ENCODE measurements at places on chromosomes 3 and 15.

- DNase-seq = peak; percentile 68
- no peak overlapping the region for H3K27ac ChIP-seq
- H3K4me1 ChIP-seq = peaks cover 22% of the 10 kb centered on the region
- H3K4me3 ChIP-seq = no peak overlapping the region
- no peaks in the 10 kb centered on the region for H3K27me3 ChIP-seq
- no peaks in the 10 kb centered on the region for H3K36me3 ChIP-seq
Measured at GRCh38 chr15:70875001-70875782, 17.0 kb downstream of the THAP10 start.

DNA sequence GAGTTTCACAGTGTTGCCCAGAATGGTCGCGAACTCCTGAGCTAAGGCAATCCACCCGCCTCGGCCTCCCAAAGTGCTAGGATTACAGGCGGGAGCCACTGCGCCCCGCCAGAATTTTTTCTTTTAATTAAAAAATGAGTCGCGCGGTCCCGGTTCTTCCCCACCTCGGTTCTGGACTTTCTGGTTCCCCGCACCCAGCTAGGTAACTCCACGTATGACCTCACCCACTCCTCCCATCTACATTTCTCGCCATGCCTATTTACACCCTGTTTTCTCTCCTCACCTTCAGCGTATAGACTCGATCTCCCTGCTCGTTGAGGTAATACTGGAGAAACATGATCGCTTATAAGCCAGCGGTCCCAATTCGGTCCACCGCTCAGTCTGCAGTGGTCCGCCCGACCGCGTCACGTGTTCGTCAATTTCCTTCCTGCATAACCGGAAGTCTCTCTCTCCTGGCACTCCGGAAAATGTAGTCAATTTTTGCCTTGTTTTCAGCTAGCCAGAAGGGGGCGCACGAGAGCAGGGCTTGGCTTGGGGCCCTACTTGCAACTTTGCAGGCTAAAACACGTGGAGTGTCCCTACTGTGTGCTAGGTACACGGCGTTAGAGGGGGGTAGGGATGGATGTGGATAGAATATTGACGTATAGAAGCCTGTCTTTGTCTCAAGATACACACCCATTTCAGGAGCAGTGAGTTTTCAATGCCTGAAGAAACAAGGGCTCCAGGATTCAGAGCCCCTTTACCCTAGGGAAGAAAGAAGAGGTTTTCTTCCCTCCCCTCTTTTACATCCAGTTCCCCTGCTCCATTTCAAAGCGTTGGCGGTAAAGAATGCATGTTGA, at the start of the genes NOP10 and NUTM1:
Gene NOP10 (minus strand): TSS at position 400 of the 839 bp plus-strand sequence. CDS start 63 bp downstream, at position 337.
Gene NUTM1 (plus strand): TSS at position 579 of the 839 bp plus-strand sequence. CDS start 382 bp downstream, outside the sequence.
- peak; percentile 95 for DNase-seq
- no peaks in the 10 kb centered on the region for H3K27me3 ChIP-seq
- peaks cover 15% of the 10 kb centered on the region for H3K4me1 ChIP-seq
- peak within 1 kb of the TSS; percentile 85 for H3K27ac ChIP-seq
- peaks cover 24% of the 10 kb centered on the region for H3K36me3 ChIP-seq

DNA sequence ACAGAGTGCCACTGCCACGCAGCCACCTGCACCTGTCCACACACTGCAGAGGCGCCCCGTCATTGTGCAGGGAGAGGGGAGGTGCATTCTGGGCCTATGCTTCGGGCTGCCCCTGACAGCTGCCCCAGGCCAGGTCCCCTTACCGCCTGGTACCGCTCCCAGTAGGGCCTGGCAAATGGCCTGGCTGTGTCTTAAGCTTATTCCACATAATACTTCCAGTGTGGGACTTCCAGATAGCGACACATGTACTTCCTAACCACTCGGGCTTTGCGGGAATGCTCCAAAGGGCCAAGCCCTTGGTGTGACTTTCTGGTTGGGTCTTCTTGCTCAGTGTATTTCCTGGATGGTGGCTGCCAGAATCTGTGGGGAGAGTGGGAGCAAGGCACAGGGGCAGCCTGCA, 254.3 kb upstream of the CHRNA7 start:
- DNase-seq = no peak
- no peaks in the 10 kb centered on the region for H3K4me1 ChIP-seq
- no peak overlapping the region for H3K27ac ChIP-seq
- H3K36me3 ChIP-seq = no peaks in the 10 kb centered on the region
- no peaks in the 10 kb centered on the region for H3K27me3 ChIP-seq
- H3K4me3 ChIP-seq = no peak overlapping the region

- no peak for DNase-seq
- H3K4me3 ChIP-seq = no peak overlapping the region
- H3K27ac ChIP-seq = no peak overlapping the region
- H3K36me3 ChIP-seq = no peaks in the 10 kb centered on the region
- H3K27me3 ChIP-seq = no peaks in the 10 kb centered on the region
Measured at GRCh38 chr15:49978121-49978520, 140.9 kb downstream of the ATP8B4 start.

- peak; percentile 74 for DNase-seq
- no peaks in the 10 kb centered on the region for H3K36me3 ChIP-seq
- H3K4me1 ChIP-seq = peaks cover 13% of the 10 kb centered on the region
- H3K27ac ChIP-seq = peak overlapping the region; percentile 28
- H3K27me3 ChIP-seq = no peaks in the 10 kb centered on the region
Measured at GRCh38 chr3:62149962-62150361, 223.4 kb downstream of the FEZF2 start.

GRCh38 chr15:65423150-65423975, 616 bp upstream of the IGDCC4 start:
- no peak for DNase-seq
- H3K36me3 ChIP-seq = no peaks in the 10 kb centered on the region
- H3K4me1 ChIP-seq = peaks cover 10% of the 10 kb centered on the region
- no peak overlapping the region for H3K27ac ChIP-seq

DNA sequence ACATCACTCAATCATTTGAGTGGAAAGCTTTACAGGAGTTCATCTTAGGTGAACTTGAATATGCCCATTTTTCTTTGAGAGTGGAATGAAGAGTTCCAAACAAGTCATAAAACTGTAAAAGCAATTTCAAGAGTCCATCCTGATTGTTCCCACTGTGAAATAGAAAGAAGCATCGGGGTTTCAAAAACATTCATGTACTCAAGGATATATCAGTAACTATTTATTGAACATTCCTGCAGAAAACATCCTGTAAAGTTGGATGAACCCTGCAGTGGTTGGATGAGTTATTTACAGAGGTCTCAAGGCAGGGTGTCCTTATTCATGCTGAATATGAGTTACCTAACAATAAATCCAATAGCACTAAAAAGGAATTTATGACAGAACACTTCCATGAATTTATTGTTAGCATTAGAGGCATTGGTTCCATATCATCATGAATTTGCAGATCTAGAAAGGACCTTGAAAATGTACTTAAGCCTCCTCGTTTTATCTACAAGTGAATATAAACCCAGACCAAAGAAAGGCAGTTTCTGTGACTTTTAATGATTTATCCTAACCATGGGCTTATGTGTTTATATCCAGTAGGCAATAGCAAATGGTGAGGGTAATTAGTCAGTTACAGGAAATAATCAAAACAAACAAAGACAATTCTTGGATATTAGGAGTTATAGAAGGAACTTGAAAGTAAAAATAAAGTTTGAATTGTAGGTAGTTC, 361.9 kb upstream of the KCNMB2 start:
- no peaks in the 10 kb centered on the region for H3K27me3 ChIP-seq
- H3K4me3 ChIP-seq = no peak overlapping the region
- DNase-seq = no peak
- no peaks in the 10 kb centered on the region for H3K36me3 ChIP-seq

GRCh38 chr3:116759316-116759715, 49.7 kb downstream of the TUSC7 start:
- H3K4me1 ChIP-seq = no peaks in the 10 kb centered on the region
- H3K27ac ChIP-seq = no peak overlapping the region
- no peak for DNase-seq
- peaks cover 15% of the 10 kb centered on the region for H3K27me3 ChIP-seq
- H3K4me3 ChIP-seq = no peak overlapping the region

- H3K27me3 ChIP-seq = no peaks in the 10 kb centered on the region
- no peak overlapping the region for H3K4me3 ChIP-seq
- DNase-seq = no peak
- H3K4me1 ChIP-seq = no peaks in the 10 kb centered on the region
- H3K27ac ChIP-seq = no peak overlapping the region
Measured at GRCh38 chr3:123292321-123293310, 90.9 kb downstream of the SEC22A start.

GRCh38 chr3:152470893-152471292, 202.2 kb downstream of the MBNL1 start:
- peaks cover 10% of the 10 kb centered on the region for H3K4me1 ChIP-seq
- no peaks in the 10 kb centered on the region for H3K36me3 ChIP-seq
- no peaks in the 10 kb centered on the region for H3K27me3 ChIP-seq
- H3K27ac ChIP-seq = no peak overlapping the region
- DNase-seq = no peak

DNA sequence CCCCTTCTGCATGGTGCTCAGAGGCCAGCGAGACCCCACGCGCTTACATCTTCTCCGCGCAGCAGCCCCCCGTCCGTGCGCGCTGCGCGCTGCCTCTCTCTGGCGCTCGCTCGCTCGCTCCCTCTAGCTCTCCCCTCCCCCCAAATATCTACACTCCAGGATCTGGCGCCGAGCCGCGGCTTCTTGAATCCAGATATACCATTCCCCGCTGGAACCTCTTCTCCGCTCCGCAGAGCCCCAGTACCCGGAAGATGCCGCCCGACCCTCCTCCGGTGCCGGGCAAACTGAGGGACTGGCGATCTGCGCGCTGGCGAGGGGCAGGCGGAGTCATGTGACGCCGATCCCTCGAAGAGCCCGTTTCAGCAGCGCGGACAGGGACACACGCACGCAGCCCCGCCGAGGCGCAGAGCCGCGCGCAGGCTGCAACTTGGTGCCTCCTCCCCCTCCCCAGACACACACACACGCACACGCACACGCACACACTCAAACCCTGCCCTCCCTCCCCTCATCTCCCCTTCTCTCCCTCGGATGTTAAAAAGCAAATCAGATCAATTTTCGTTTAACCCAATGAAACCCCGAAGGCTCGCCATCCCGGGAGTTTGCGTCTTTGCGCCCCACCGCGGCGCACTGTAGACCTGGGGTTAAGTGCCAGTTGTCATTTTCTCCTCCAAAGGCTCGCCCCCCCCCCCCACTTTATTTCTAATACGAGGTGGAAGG, at the start of gene RASGRF1:
Gene RASGRF1 (minus strand): TSS at position 294 of the 717 bp plus-strand sequence. CDS start 282 bp downstream, at position 12.
- H3K27ac ChIP-seq = no peak within 1 kb of the TSS
- no peaks in the 10 kb centered on the region for H3K36me3 ChIP-seq
- H3K4me3 ChIP-seq = no peak within 1 kb of the TSS
- no peaks in the 10 kb centered on the region for H3K4me1 ChIP-seq

- H3K27ac ChIP-seq = no peak overlapping the region
- H3K36me3 ChIP-seq = no peaks in the 10 kb centered on the region
- peaks cover 37% of the 10 kb centered on the region for H3K4me1 ChIP-seq
- no peak for DNase-seq
- no peak overlapping the region for H3K4me3 ChIP-seq
- no peaks in the 10 kb centered on the region for H3K27me3 ChIP-seq
Measured at GRCh38 chr15:25800761-25801515, 62.2 kb downstream of the ATP10A start.

GRCh38 chr15:92033723-92034122, 180.2 kb downstream of the SLCO3A1 start:
- no peaks in the 10 kb centered on the region for H3K27me3 ChIP-seq
- no peak overlapping the region for H3K27ac ChIP-seq
- H3K36me3 ChIP-seq = no peaks in the 10 kb centered on the region
- no peaks in the 10 kb centered on the region for H3K4me1 ChIP-seq

- no peak overlapping the region for H3K27ac ChIP-seq
- H3K27me3 ChIP-seq = peaks cover 40% of the 10 kb centered on the region
- peaks cover 15% of the 10 kb centered on the region for H3K4me1 ChIP-seq
- DNase-seq = no peak
- H3K36me3 ChIP-seq = no peaks in the 10 kb centered on the region
- H3K4me3 ChIP-seq = no peak overlapping the region
Measured at GRCh38 chr15:40932156-40932555, 3.0 kb downstream of the DLL4 start.

- no peaks in the 10 kb centered on the region for H3K27me3 ChIP-seq
- peaks cover 44% of the 10 kb centered on the region for H3K4me1 ChIP-seq
- no peaks in the 10 kb centered on the region for H3K36me3 ChIP-seq
- no peak overlapping the region for H3K27ac ChIP-seq
- DNase-seq = no peak
Measured at GRCh38 chr3:112742934-112743333, 102.0 kb upstream of the CCDC80 start.

All from GM23248 (cell line).